ENCODE measurements at places on chromosomes 11 and 22.

DNA sequence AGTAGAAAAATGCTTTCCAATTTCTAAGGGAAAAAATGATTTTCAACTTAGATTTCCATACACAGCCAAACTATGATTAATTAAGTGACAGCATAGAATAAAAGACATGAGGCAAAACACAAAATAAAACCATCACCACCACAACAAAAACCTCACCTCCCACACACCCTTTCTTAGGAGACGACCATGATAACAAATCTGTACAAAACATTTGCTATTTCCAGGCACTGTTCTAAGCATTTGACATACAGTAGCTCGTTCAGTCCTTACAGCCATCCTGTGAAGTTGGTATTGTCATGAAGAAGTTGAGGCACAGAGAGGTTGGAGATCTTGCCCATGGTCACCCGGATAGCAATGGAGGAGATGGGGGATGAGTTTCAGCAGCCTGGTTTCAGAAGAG, 8.7 kb downstream of the SPI1 start:
- DNase-seq, result no peak

DNA sequence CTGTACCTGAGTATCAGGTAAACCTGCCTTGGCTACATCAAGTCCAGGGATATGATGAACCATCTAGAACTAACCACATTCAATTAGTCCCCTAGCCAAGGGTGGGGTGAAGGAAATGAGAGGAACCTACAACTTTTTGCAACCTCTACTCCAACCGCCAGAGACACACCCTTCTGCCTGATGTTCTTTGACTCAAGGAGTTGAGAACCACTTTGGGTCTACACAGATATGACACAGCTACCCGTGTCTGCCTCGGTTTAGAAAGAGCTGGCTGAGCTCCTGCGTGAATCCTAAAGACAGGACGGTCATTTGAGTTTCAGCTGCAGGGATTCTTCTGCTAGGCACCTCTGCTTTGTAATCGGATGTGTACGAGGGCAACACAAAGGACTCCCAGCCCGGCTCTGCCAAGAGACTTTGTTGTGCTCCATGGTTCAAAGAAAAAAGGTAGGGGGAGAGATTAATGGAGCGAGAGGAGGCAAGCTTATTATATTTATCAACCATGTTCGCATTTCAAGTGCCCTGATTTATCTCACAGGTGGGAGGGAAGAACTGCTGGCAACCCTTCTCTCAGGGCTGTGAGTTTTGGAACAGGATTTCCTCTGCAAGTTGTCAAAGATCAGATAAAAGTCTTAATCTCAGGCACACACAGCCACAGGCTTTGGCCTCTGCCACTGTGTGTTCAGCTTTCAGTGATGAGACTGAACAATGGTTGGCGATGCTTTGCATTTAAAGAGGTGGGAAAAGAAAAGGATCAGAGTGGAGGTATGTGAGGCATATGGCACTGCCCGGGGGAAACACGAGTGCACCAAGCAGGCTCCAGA, 35.1 kb downstream of the FLI1 start:
- DNase-seq, result no peak

GRCh38 chr11:95138448-95138847, 48.8 kb downstream of the ENDOD1 start:
- no peak for DNase-seq

GRCh38 chr22:23053912-23054530, 16.3 kb upstream of the GNAZ start:
- DNase-seq, result no peak

DNA sequence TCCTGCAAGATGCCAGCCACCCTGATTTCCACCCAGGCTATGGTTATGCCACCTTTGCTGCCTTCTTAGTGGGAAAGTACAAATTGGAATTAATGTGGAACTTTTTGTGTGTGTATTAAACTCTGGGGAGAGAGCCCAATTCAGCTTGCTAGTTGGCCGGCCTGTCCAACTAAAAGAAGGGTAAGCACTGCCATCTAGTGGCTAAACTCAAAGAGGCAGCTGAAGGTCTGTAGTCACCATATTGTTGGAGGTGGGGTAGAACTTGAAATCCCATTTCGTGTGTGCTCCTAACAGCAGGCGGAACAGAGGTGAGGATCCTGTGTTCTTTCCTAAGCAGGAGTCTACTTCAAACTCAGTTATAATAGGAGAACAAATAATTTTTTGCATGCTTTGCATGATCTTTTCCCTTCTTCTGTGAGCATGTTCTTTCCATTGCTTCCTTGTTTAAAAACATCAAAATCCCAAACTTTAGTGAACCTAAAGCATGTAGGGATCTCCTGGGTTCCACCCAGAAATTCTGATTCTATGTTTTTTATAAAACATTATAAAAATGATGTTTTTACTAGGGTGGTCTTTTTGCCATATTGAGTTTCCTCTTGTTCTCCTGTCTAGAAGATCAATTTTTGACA, 138.8 kb upstream of the SORL1-AS1 start:
- DNase-seq, result peak; percentile 91

DNA sequence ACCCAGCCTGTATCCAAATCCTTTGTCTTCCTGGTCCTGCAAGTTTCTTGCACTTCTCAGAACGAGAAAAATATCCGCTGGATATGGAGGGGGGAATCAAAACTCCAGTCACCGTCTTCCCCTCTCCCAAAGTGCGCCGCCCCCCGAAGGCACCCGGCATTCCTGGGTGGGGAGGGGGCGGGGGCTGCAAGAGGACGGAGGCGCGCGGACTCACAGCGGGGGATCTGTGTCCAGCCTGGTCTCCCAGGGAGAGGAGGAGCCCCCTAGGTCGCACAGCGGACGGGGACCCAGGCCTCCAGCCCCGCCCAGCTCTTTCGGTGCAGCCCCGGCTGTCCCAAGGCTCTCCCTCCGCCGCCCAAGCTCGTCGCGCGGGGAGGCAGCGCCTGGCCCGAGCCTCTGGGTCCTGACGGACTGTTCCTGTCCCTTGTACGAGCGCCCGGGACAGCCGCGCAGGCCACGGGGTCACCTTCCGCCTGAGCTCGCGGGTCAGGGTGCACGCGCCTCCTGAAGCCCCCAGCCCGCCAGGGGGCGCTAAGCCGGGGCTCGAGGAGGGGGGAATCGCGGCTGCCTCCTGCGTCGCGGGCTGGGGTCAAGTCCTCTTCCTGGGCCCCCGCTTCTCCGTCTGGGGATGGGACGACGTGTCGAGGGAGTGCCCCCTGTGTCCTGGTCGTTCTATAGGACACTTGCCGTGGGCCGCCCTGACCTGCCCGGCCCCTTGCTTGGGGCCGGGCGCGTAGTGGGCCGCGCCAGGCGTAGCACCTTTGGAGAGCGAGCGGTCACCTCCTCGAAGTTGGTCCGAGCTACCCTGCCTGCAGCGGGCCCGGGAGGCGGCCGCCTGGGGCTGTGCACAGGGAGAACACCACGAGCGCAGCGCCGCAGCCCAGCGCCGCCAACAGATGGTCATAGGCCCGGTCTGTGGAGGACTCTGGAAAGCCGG, 2.4 kb upstream of the WNT11 start:
- DNase-seq, result peak; percentile 82

GRCh38 chr11:42244376-42244775, 784.9 kb upstream of the LRRC4C start:
- DNase-seq, result no peak

GRCh38 chr11:19365743-19366410, 125.1 kb upstream of the E2F8 start:
- DNase-seq, result no peak

DNA sequence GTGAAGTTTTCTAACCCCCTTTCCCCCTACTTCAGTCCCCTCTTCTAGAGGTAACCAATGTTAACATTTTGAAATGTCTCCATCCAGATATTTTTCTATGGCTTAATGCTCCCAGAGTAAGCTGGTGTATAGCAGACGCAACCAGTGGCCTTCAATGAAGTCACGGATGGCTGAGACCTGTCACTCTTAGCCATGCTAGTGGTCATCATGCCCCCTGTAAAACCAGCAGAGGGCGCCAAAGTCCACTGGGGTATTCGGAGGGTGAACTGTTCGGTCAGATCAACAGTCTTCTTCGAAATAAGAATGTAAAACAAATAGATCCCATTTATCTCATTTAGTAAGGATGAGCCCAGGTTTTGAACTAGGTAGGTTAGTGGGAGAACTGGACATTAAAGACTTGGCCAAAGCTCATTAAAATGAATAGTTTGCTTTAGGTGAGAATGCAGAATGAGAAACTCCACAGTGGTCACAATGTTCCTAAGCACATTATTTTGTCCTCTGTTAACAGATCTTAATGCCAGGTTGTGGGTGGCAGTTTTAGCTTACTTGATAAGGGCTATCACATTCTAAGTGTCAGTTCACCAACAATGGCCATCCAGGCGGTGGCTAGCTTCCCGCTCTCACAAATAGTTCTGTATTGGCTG, 8.6 kb upstream of the MMP8 start:
- DNase-seq, result peak; percentile 20

DNA sequence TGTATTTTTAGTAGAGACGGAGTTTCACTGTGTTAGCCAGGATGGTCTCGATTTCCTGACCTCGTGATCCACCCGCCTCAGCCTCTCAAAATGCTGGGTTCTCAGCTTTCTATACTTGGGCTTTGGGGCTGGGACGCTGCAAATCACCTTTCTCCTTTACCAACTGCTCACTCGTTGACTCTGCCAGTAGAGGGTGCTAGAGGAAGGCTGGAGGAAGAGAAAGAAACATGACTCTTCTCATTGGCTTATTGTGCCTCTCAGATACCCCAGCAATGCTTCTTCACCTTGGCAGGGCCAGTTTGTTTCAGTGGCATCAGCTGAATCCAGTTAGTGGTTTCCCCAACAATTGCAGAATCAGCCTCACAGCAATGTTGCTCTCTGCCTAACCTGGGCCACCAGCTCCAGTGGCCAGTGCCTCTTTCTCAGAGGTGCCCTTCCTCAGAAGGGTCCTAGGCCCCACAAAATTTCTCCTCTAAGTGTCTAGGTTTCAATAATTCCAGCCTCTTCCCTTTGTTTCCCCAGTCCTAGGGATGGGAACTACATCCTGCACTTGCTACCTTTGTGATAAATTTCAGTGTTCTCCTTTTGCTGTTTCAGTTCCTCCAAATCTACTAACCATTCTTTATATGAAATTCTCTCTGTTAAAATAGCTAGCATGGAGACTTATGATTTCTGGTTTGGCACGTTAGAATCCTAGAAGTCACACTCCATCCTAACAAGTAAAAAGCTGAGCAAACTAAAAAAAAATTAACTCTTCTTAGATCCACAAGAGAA, 71.5 kb upstream of the VSTM5 start:
- peak; percentile 14 for DNase-seq

- DNase-seq, result no peak
Measured at GRCh38 chr11:1505480-1505879, 18.9 kb upstream of the MOB2 start.

DNA sequence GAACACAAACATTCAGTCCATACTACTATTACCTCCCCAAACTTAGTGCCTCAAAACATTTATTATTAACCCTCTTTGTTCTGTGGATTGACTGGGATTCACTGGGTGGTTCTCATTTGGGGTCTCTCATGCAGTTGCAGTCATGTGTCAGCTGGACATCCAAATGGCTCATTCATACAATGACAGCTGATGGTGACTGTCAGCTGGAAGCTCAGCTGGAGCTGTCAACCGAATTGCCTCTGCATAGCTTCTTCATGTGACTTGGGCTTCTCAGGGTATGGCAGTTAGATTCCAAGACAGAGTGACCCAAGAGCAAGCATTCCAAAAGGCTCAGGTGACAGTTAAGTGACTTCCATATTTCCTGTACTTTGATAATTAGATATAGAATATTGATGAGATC, 85.2 kb downstream of the CCDC34 start:
- DNase-seq, result peak; percentile 52

DNA sequence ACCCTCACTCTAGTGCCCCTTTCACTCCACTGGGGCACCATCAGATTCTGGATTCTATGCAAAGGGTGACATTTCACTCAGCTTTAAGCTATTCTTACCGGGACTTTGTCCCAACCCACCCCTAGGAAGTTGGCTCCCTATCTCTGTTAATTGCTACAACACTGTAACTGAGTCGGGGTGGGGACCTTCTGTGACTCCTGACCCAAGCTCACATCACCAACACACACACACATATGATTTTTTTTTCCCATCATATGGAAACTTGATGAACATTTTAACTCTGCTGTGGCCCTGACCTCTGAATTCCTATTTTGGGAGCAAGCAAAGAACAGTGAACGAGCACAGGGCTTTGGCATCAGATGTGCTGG, 16.6 kb downstream of the USH1C start:
- no peak for DNase-seq

DNA sequence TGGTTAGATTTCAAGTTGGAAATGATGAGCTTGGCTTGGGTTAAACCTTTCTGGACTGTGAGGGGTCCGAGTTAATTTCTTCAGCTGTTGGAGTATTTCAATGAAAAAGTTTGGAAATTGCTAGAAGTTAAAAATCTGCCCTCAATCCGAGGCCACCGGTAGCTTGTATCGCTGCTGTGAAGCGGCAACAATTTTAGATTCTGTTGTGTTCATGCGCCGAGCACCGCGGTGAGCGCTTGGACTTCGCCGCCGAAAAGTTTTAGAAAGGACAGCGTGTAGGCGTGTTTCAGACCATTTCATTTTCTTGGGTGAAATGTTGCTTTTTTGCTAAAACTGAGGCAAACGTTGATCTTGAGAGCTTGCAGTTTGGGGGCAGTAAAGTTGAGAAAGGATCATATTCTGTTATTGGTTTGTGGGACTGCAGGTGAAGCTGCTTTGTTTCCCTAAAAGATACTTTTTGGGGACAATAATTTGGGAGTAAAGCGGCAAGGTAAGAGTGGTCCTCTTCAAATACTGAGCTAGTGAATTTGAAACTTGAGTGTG, 928 bp downstream of the FBXO7 start:
- no peak for DNase-seq

DNA sequence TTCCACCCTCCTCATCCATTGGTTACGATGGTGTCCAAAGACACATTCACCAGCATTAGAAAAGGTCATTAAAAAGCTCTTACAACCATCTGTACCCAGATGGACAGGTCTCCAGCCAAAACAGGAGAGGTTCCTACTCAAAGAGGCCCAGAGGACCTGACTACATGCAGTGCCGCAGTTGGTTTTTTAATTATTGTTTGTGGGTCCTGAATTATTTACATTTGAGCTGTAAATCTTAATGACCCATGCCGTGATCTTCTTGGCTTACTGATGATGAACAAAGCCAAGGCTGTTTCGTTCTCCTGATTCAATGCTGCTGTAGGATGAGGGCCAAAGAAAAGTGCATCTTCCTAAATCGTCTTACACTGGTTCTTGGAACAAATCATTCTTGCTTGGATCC, 83.7 kb downstream of the CADM1 start:
- no peak for DNase-seq

DNA sequence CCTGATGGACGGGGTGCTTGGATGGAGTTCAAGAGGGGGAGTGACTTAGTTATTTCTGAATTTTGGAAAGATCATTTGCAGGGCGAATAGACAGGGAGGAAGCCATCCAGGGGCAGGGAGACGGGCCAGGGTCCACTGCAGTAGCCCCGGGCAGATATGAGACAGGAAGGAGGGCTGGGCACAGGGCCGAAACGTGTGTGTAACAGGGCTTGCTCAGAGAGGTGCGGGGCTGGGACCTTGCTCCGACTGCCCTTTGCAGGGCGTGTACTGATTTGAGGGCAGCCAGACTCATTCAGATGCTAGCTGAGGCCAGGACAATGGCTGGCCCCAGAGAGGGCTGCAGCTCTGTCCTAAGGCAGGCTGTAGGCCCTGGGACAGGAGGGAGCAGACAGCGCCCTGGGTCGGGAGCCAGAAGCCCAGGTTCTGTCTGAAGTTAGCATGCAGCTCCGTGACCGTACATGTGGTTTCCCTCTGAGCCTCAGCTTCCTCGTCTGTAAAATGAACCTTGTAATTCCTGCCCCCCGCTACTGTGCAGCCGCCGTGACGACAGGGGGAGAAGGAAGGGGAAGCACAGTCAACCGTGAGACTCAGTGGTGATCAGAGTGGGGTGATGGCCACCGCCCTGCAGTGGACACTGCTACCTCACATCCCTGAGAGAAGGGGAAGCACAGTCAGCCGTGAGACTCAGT, 103.4 kb downstream of the PHF21B start:
- no peak for DNase-seq

- no peak for DNase-seq
Measured at GRCh38 chr11:98736833-98737232, 283.9 kb upstream of the CNTN5 start.
